IPS DF 19.7 (cell line): ENCODE measurements at places on chromosomes 6 and 20.

- DNase-seq = no peak
These were observed 19.1 kb downstream of the SLX4IP start for GRCh38 chr20:10454151-10454750.

- DNase-seq = no peak
These were observed 43.2 kb upstream of the BMP5 start for GRCh38 chr6:55918639-55919038.

- no peak for DNase-seq
These were observed 17.6 kb downstream of the HDAC2 start for GRCh38 chr6:113953346-113953745.

GRCh38 chr6:155889410-155889809 lies 433.8 kb upstream of the NOX3 start:
- no peak for DNase-seq

GRCh38 chr20:2137552-2138201 lies 36.0 kb downstream of the STK35 start:
- no peak for DNase-seq

GRCh38 chr6:17865243-17865642 lies 122.2 kb downstream of the KIF13A start:
- no peak for DNase-seq

DNA sequence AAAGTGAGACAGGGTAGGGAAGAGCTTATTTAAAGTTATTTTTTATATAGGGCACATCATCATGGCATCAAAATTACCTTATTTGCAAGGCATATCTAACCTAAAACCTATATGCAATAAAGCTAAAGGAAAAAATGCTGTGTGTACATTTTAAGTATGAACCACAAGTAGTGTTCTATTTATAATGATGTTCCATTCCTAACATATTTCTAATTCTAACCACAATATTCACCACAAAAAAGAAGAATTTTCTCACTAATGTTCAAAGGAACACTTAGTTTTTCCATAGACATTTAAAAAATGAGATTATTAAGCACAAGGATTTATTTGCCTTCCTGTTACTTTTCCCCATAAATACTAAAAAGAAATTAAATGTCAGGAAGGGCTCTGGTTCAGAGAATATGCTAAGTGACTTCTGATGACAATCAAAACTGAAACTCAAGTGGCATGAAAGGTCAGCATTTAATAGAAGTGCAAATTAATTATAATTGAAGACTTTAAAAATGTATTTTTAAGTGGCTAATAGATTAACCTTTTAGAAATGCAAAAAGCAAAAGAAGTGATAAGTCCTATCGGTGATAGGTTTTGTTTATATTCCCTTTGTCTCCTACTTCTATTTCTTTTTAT lies 25.1 kb downstream of the GPR63 start:
- no peak for DNase-seq

- DNase-seq = no peak
These were observed 690.6 kb downstream of the EPM2A start for GRCh38 chr6:145044641-145045246.

- peak; percentile 15 for DNase-seq
These were observed 131.8 kb upstream of the PROKR2 start for GRCh38 chr20:5448449-5449118.

DNA sequence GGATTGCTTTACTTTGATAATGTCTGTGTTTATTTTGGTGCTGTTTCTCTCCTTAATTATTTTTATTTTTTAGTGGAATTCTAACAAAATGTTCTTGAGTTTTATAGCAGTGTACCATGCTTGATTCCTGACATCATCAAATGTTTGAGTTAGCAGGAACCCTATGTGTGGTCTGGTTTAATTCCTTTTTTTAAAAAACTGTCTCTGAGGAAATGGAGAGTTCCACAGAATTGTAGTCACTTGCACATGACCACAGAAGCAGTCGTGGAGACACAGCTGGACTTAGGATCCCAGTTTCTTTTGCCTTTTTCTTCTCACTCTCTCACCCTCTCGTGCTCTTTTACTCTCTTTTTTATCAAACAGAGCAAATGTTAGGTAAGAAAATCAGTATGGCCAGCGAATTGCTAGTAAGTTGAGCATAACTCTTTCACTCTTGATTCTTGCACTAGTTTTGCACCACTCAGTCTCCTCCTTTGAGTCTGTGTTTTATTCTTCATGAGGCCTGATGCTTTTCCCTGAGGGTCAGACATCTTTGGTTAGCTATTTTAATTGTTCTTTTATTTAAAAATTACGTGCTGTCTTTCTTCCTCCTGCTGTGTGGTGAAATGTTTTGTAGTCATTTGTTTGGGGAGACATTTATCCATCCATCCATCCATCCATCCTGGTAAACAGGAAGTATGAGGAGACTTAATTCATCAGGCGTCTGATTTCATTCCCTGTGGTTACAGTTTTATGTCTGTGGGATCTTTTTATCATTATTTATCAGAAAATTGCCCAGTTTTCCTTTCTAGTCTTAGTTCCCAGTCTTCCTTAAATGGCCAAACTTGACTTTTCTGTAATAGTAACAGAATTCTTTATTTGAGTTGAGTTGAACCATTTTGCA lies 83.0 kb downstream of the SCAF8 start:
- DNase-seq = no peak

DNA sequence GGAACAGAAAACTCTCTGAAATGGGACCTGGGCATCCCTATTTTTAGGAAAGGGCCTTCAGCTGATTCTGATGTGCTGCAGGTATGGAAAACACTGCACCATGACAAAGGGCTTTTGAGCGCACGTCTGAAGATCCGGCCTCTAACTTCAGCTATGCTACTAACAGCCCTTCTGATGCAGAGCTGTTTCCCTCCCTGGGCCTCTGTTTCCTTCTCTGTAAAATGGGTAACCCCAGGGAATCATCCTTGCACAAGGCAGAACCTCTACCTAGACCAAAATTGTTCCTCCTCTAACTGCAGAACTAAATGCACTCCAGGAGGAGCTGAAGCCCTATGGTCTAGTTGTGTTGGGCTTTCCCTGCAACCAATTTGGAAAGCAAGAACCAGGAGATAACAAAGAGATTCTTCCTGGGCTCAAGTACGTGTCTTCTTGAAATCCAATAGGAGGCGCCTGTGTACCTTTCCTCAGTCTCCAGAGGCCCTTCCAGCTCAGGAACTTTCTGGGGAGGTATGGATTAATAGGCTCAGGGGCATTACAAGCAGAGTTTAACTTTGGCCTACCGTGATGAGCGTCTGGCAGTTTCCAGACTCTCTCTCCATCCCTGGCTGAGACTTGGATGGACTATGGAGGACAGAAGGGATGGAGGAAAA lies 5.9 kb downstream of the GPX5 start:
- DNase-seq = no peak

DNA sequence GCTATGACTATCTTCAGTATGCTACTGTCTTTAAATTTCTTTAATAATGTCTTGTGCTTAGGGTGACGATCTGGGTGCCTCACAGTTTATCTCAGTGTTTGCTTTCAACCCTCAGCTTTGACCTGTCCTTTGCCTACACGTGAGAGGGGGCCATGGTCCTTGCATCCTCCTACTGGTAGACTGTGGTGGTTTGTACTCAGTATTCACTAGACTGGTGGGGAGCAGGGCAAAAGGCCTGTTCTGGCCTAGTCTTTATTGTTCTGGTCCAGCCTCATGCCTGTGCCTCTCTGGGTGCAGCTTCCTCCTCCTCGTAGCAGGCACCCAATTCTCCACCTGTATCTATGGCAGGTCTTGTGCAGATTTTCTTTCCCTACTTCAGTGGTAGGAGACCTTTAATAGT lies 354.9 kb downstream of the CD109 start:
- DNase-seq = no peak

DNA sequence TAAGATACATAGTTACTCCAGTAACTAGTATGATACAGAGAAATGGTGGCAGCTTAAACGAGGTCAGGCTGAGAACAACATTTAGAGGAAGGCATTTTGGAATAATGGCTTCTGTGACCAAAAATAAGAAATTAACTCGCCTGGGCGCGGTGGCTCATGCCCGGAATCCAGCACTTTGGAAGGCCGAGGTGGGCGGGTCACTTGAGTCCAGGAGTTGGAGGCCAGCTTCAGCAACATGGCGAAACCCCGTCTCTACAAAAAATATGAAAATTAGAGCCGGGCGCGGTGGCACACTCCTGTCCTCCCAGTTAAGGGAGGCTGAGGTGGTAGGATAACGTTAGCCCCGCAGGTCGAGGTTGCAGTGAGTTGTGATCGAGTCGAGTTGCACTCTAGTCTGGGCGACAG lies 1.8 kb downstream of the IGF2R start:
- DNase-seq = no peak
